Uterus (tissue), 4 donors: ENCODE measurements at places on chromosomes 12 and 14. TPM values are rescaled to one million over a fixed set of nuclear protein-coding genes. Genes with fewer than 3 reads are reported as not detected.

The HSPA2 gene
- total RNA-seq = 68.1 TPM

The SIX6 gene
- not detected for total RNA-seq

The TAS2R31 gene
- total RNA-seq = 0.59 TPM

The ALDH6A1 gene
- total RNA-seq = 61.5 TPM

The GYS2 gene
- total RNA-seq = not detected

The KRT80 gene
- not detected for total RNA-seq

The TAS2R13 gene
- 11.3 TPM for total RNA-seq

The PZP gene
- total RNA-seq = not detected

DNA sequence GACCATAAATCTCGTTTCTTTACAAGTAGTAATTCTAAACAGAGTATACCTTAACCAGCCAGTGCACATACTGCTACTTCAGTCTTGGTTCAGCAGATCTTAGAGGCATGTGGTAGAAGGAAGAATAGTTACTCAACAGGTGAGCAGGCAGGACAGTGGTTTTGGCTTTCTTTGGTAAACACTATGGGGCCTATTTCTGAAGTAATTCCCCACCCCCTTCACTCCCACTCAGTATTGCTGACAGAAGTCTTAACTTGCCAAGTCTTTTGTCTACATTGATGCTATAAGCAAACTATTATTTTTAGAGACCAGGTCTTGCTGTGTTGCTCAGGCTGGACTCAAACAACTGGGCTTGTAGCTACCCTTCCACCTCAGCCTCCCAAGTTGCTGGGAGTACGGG, 68.5 kb downstream of the FBXO34 start:
- no peak for DNase-seq

GRCh38 chr12:19953734-19954133, 414.6 kb upstream of the PDE3A start:
- no peak for DNase-seq

DNA sequence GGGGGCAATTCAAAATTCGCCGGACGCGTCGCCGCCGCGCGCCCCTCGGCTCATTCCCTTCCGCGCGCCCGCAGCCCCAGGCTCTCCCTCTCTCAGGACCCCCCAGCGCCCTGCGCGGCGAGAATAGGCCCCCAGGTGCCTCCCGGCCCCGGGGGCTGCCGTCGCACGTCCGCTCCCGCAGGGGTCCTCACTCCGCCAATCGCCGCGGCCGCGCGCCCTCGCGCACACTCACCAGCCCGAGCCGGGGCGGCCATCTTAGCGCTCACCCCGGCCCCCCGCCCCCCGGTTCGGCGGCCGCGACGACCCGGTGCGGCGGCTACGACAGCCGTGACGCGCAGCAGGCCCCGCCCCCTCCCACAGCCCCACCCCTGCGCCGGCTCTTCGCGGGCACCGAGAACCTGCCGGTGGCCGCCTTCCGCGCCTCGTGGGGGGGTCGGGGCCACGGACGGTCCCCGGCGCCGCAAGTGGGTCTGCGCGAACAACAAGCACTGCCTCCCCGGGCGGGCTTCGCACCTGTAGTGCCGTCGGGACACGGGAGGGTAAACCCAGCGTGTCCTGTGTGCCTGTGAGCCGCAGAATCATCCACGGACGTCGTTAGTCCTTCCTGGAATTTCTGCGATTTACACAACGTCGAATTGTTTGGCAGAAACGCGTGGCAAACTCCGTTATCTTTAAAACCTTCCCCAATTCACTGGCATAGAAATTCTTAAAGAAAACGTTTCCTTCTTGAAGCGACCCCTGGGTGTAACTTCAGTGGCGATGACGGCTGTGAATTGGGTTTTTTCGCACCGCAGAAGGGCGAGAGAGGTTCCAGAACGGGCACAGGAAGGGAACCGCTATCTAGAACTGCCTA, 2.5 kb downstream of the USP44 start:
- DNase-seq = peak; percentile 49

DNA sequence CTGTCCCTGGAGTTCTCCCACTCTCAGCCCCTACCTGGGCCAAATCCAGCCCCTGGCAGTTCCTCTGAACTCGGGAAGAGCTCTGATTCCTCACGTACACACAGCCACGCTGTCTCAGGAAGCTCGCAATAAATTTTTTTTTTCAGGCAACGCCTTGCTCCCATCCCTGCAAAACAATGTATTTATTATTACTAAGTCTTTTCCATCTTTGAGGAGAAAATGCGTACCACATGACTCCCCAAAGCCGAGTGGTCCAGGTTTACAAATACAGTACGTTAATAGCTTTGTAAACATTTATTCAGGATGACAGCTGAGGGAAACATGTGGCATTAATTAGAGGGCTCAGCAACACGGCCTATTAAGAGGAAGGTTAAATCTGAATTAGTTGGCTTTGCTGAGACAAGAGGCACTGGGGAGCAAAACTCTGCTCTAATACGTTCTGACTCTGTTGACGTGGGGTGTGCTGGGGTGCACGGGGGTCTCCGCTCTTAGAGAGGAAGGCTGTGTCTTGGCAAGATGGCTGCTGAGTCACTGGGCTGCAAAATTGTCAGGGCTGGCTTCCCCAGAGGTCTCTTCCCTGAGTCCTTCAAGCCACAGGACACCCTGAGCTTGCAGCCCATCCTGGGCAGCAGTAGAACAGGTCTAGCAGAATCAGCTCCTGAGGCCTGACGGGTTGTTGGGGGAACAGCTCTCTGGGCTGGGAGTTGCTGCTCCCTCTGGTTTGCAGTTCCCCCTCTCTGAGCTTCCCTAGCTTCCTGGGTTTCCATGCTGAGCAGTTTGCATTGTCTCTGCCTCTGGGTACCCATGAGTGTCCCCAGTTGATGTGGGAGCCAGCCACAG, 185.2 kb upstream of the TBX3 start:
- no peak for DNase-seq

GRCh38 chr14:68427550-68427890, 365.3 kb downstream of the ZFP36L1 start:
- DNase-seq = no peak

DNA sequence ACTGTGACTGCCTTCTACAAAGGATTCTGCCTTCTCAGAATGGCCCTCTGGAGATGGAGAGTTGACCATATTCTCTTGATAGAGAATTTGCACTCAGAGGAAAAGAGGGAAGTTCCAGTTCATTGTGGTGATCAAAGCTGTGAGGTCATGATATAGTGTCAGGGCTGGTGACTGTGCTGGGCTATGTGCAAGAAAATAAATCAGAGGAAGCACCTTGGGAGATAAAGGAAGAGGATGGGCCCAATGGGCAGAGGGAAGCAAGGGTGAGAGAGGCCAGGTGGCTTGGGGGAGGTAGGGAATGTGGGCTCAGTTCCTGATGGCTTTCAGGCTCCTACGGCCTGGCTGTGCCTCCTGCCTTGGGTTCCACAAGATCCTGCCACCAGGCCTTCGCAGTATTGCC, 145.8 kb downstream of the SLC8A3 start:
- no peak for DNase-seq

DNA sequence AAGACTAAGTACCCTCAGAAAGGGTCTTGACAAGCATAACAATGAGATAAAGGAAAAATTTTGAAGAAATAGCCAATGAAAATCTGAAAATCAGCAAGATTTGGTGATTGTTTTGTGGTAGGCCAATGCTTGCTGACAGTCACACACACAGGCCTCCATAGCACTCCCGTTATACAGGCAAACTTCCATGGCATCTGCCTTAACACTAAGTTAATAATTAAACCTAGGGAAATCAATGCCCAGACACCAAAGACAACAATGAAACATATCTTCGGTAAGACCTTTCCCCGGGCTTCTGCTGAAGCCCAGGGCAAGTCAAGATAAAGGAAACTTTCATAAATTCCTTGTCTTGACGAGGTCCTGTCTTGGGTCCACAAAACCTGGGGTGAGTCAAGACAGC, 18.6 kb upstream of the RERGL start:
- no peak for DNase-seq

DNA sequence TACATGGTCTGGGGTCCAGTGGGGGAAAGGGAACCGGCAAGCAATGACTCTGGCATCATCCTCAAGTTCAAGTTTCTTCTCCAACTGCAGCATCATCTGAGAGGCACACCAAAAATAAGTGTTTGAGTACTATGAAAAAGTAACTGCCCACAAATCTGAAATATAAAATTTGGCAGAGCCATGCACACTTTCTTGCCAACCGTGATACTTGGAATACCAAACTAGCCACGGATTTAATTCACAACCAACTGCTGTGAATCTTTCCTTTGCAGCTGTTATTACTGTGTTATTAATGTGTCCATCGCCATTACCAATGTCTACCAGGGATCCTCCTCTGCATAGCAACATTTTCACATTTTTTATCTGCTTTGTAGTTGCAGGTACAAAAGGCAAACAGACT, 74.6 kb downstream of the GXYLT1 start:
- DNase-seq = no peak

DNA sequence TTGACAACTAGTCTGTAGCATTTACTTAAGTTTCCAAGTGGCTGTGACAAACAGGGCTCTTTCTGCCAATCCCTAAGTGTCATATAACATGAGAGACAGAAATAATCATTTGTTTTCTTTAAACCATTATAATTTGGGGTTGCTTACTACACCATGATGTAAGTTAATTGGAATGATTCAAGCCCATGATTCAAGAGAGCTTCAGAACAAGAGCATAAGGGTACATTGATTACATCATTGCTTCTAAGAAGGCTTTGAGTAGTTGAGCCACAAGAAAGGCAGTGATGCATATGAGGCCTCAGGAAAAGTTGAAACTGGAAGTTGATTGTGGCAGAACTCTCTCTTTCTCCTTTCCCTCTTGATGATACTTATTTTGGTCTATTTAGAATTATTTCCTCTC, 444.0 kb downstream of the CCER1 start:
- DNase-seq = no peak

DNA sequence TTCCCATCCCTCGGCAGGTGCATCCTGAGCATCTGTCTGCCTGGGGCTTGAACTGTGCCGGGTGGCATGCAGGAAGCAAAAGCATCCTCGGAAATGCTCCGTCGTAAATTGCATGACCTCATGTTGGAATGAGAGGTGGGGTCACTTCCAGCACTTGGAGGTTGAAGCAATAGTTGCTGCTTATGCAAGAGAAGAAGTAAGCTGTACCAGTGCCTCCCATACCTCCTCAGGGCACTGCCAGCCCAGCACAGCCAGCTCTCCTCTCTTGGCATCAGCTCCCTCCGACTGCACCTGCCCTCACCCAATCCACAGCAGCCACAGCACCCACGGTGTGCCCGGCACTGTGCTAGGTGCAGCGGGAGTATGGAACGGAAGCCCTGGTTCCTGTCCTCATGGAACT, 11.5 kb downstream of the TEAD4 start:
- DNase-seq = no peak

- DNase-seq = no peak
Measured at GRCh38 chr12:52867642-52868041, 18.8 kb upstream of the KRT78 start.

DNA sequence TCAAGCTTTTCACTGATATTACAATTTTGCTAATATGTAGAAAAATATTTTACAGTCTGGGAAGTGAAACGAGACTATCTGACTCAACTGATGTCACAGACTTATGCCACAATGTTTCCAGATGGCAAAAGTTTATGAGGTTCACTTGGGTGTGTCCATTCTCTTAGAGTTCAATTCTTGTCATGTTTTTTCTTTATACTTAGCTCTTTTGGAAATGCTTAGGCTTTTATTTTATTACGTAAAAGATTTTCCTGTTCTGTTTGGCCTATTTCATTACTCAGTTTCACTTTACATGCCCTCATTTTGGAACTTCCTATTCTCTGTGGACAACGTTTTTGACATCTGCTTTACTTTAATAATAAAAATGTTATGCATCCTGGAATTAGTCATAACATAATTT, 2.1 kb upstream of the PDZRN4 start:
- DNase-seq = no peak

DNA sequence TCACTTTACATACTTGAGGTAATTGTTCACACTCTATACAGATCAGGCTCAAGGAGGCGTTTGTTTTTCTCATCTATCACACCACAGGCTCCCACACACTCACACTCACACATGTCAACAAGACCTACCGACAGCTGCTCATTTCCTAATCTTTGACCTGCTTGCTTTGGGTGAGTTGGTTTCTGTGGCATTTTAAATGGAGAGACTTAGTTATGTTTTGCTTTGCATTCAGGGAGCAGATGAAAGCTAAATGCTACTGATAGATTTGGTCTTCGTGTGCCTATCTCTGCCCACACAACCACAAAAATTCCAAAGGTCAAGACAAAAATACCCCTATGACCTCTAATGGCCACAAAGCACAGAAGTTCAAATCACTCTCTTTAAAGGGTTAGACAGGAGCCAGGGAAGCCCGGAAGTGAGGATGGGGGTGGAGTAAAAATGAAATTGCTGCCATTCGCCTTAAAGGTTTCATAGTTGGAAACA, 203.5 kb upstream of the G2E3 start:
- no peak for DNase-seq

DNA sequence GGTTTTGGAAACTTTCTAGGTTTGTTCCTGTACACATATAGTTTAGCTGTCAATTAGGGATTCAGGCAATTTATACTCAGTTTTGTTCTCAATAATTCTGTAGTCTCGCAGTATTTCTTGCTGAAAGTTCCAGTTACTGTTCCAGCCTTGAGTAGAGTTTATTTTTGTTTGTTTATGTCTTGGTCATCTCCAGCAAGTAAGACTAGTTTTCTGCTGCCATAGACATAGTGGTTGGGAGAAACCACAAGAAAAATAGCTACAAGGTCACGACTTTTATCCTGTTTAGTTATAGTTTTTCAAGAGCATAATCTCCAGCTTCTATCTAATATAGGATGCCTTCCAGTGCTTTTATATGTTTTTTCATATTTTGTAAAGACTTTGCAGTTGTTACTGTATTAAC, 99.6 kb upstream of the FOXG1 start:
- DNase-seq = no peak

GRCh38 chr12:26331136-26331535, 135.8 kb downstream of the SSPN start:
- DNase-seq = no peak

GRCh38 chr14:74710480-74710879, 2.4 kb downstream of the AREL1 start:
- no peak for DNase-seq

- no peak for DNase-seq
Measured at GRCh38 chr14:100341301-100342031, 18.3 kb downstream of the SLC25A47 start.

DNA sequence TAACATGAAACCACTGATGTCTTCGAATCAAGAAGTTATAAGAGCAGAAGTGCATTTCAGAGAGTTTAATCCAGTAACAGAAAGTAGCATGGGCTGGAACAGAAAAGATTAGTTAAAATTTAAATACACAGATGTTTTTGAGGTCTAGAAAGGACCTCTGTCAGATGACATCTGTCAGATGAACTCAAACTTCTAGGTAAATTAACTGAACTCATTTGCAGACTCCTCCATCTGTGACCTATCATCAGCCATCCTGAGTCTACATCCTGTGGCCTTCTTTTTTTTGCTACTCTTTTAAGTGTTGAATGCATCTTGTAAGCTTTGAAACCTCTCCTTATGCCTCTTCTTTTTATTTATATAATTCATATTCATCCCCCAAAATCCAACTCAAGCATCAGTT, 53.3 kb downstream of the C2CD5 start:
- DNase-seq = no peak

DNA sequence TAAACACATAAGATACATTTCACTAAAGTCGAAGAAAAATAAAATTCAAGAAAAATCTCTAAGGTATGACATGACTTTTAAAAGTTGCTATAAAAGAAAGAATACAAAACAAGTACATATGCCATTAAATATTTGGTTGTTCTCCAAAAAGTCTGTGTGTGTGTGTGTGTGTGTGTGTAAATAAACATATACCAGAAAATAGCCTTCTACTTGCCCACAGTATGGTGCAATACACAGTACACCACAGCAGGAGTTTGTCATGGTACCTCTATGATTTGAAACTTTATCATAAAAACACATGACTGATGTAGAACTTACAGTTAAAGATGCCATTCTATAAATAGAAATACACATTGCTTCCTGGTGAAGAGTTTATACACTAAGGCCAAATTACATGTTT, 692.7 kb upstream of the MGAT4C start:
- no peak for DNase-seq
